Activated CD4-positive, alpha-beta T cell treated with anti-CD3 and anti-CD28 coated beads for 36 hours (primary cell): ENCODE measurements at places on chromosomes 3 and 15. TPM values are rescaled to one million over a fixed set of nuclear protein-coding genes. Genes with fewer than 3 reads are reported as not detected.

GRCh38 chr3:168813225-168813802 lies 717.6 kb upstream of the GOLIM4 start:
- no peak for DNase-seq

DNA sequence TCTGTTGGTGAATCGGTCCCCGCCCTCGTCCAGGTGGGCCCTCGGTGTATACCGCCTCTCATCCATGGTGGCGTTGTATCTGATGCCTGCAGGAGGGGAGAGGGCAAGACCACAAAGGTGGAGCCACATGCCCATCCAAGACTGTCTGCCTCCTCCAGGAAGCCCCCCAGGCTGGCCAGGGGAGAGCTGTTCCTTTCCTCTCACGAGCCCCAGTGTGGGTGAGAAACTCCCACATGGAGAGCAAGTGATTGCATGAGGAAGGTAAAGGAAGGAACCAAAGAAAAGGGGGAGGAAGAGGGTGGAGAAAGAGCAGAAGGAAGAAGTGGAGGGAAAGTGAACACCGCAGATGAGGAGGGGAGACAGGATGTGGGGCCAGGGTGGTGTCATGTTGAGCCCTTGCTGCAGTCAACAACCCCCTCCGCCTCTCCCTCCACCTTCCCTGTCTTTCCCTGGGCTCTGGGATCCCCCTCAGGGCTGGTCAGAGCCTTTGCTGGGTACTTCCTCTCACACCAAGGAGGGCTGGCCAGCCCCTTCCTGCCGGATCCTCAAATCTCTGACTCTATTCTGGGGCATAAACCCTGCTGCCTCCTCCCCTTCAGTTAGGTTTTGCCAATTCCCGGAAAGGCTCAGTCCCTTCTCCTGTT lies 49.3 kb downstream of the FEM1B start:
- DNase-seq: no peak

- no peak for DNase-seq
Measured at GRCh38 chr15:87557881-87558280, 698.7 kb downstream of the NTRK3 start.

- DNase-seq: peak; percentile 67
Measured at GRCh38 chr3:155853214-155854140, 750 bp downstream of the SLC33A1 start.

GRCh38 chr3:172357850-172358754 lies 90.2 kb downstream of the GHSR start:
- no peak for DNase-seq

- DNase-seq: no peak
Measured at GRCh38 chr3:140843656-140844055, 98.0 kb upstream of the SLC25A36 start.

GRCh38 chr15:34470892-34471291 lies 33.3 kb upstream of the GOLGA8A start:
- DNase-seq: no peak

DNA sequence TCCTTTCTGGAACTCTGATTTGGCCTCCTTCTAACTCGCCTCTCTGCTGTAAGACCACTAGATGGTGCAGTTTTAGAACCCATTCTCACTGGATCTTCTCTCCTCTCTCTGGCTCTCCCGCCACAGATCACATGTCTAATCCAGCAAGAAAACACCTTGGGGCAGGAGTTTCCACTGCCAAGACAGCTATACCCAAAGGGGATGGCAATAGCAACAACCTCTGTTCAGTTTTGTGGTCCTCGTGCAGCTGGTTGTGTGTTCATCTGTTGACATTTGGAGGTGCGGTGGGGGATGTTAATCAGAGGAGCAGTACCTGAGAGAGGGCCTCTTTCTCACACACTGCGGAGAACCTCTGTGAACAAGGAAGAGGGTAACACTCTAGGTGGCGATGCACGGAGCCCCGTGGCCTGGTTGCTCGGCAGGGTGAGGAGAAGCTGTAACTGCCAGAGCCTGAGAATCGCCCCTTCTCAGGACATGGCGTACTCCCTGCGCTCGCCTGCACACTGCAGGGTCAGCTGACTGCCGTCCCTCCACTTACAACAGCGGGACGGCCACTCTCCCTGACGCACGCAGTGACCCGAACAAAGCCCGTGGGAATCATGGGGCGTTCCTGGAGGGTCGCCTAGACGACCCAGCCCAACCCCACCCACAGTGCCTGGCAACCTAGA lies at the start of gene TEX55:
TEX55 (plus strand) TSS at position 666 of the 668 bp plus-strand sequence. CDS start 25 bp downstream, outside the sequence.
- DNase-seq: peak; percentile 26

GRCh38 chr15:71444032-71444810 lies 328.9 kb downstream of the THSD4 start:
- DNase-seq: no peak

SCAANT1 gene
- total RNA-seq: not detected

SUSD5 gene
- not detected for total RNA-seq

THRB gene
- total RNA-seq: not detected

SAMMSON gene
- total RNA-seq: not detected

DPPA2 gene
- total RNA-seq: not detected
